Aorta (tissue), 5 donors: ENCODE measurements at places on chromosomes 13 and 19. TPM values are rescaled to one million over a fixed set of nuclear protein-coding genes. Genes with fewer than 3 reads are reported as not detected.

SLC25A41 gene
- total RNA-seq, result 0.23 TPM

TUBA3C gene
- total RNA-seq, result not detected

ONECUT3 gene
- not detected for total RNA-seq

DKKL1 gene
- 0.69 TPM for total RNA-seq

GRCh38 chr13:37929308-37929707 is 59.7 kb upstream of the TRPC4 start:
- no peak for DNase-seq

- peak; percentile 91 for DNase-seq
Measured at GRCh38 chr13:113411216-113412023, 41.9 kb downstream of the ADPRHL1 start.

DNA sequence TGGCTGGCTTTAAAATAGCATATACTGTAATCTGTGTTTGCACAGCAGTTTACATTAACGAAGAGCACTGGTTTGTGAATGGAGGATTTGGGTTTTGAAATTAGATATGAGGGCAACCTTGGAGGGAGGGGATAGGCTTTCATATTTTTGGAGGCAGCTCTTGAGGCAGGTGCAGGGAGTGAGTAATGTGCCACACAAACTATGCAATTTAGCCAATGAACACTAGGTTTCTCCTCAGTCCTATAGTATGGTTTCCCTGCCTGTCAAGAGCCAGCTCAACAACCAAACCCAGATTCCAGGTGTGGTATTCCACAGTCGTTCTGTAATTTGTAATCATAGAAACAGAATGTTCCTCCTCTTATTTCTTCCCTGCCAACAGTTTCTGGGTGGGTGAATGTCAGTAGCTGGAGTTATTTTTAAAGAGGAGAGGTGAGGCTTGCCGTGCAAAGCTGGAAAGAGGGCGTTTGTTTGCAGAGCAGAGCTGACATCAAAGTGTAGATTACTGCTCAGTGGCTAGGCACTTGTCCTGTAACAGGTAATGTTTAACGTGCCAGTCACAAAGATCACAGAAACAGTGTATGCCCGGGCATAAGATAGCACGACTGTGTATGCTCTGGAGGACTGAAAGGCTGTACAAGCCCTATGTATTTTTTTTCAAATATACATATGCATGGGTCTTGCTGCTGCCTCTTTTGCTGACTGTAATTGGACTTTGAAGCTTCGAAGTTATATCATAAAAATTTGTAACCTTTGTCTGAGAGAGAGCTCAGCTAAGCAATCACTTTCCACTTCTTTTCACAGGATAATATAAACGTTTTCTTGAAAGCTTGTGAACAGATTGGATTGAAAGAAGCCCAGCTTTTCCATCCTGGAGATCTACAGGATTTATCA is 124.2 kb downstream of the LMO7 start:
- no peak for DNase-seq

DNA sequence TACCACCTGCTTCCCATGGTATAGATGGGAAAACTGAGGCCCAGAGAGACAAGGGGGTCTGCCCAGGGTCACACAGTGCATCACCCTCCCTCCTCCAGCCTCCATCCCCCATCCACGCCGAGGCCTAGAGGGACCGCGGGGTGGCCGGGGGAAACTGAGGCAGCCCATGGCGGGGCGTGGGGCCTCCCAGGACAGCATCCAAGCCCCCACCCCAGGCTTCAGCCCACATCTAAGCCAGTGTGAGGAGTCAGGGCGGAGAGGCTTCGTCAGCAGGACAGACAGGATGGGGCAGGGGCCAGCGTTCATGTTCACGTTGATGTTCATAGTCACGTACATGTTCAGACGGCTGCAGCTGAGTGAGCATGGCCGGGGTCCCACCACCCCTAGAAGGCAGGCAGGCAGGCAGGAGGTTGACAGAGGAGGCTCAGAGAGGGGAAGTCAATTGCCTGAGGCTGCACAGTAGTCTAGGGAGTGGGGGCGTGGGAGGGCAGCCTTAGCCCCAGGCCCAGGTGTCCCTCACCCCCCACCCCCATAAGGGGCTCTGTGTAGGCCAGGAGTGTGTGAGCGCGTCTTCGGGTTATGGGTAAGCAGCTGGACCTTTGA is 23.3 kb downstream of the SMIM24 start:
- no peak for DNase-seq

DNA sequence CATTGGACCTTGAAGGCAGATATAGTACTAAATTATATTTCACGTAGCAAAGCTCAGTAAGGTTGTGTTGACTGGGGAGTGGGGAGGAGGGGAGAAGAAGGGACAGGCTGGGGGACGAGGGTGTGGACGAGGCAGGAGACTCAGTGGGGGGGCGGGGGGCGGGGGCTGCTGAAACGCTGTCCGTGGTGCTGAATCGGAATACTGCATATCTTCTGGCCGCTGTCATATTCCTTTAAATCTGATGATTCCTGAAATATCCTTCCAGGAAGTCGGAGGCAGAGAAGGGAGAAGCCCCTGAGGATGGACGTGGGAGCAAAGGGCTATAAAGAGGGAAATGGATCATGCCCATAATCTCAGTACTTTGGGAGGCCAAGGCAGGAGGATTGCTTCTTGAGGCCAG is 34.7 kb upstream of the CASP14 start:
- no peak for DNase-seq

DNA sequence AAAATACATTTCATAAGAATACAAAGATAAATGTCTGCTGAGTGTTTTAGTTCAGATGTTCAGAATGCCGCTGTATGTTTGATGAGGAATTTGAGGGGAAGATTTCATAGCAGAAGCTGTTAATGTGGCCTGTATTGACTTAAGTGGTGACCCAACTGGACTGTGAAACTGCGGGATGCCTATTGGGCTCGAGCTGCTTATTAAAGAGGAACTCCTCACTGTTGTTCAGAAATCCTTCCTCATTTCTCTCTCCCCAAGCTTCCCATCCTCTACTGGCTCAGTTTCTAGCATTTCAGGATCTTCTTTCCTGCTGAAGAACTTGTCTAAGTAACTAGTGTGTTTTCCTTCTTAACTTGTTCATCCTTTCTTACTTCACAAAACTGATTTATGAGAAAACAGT is 20.4 kb downstream of the DGKH start:
- DNase-seq, result no peak

GRCh38 chr13:38394777-38395496 is 45.3 kb downstream of the UFM1 start:
- DNase-seq, result no peak

- DNase-seq, result no peak
Measured at GRCh38 chr13:44188257-44188656, 185.4 kb upstream of the SERP2 start.

- DNase-seq, result no peak
Measured at GRCh38 chr19:51026554-51026831, at the start of gene KLK11. KLK11 (minus strand) TSS chr19:51026616; CDS start chr19:51025631, 985 bp downstream.

- no peak for DNase-seq
Measured at GRCh38 chr13:50783717-50784290, 59.7 kb downstream of the DLEU7 start.

GRCh38 chr13:21218351-21219035 is 42.0 kb downstream of the MRPL57 start:
- DNase-seq, result no peak

GRCh38 chr19:10190026-10190425 is 4.7 kb downstream of the DNMT1 start:
- DNase-seq, result no peak

GRCh38 chr19:13097033-13097462 is 5.6 kb downstream of the LYL1 start:
- DNase-seq, result no peak

GRCh38 chr13:94997126-94997525 is 284.8 kb upstream of the SOX21 start:
- no peak for DNase-seq

DNA sequence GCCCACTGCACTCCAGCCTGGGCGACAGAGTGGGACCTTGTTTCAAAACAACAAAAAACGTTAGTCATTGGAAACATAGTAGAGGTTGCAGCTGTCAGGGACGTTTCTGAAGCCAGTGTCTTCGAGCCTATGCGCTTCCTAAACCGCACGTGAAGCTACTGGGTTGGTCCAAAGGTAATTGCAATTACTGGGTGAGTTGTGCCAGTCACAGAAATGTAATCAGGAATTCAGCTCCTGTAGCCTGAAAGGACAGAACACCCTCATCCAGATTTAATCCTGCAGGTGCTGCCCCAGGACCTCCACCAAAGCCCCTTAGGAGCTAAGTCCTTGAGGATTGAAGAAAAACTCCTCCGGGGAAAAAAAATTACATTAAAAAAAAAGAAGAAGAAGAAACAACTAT is 2.4 kb upstream of the RHPN2 start:
- DNase-seq, result no peak
